ENCODE measurements at places on chromosomes 1 and 21. TPM values are rescaled to one million over a fixed set of nuclear protein-coding genes. Genes with fewer than 3 reads are reported as not detected.

DNA sequence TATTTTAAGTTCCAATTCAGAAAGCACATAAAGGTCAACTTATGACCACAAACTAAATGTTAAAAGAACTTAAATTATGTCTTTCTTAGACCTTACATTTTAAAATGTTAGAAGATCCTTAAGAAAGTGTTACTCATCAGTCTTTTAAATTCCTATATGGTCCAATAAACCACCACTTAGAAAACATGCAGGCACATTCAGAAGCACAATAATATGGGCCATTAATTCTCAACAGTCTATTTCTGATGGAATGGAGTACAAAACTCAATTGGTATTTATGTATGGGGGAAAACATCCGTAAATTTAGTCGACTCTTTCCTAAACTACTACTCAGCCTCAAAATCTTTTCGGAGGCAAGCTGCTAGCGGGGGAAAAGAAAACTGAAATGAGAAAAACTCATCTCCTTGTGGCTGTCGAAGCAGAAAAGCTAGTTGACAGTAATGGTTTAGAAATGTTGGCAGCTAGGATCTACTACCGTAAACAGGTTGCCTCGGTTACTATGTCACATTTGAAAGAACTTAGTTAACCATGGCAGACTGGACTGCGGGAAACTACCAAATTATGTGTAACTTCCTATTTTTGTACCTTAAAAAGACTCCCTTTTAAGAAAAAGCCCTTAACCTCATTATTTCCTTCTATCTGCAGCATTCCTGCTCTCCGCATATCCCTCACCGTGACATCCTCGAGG, 1.0 kb downstream of the TRMT1L start:
- no peak for DNase-seq

- no peak for DNase-seq
Observed at GRCh38 chr1:42913426-42914091, 45.1 kb downstream of the SLC2A1 start.

DNA sequence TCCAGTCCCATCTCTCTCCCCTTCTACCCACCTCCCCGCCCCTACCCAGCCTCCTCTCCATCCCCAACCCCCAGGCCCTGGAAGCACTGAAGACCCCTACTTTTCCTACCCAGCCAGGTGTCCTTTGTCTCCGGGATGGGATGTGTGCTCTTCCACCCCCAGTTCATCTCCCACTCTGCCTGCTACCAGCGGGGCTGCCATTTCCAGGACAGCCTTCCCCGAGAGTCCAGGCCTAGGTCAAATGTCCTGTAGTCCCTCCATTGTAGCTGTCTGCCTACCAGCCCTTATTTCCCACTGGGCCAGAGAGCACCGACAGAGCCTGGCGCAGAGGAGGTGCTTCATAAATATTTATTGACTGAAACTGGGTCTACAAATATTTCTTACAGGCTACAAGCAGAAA, 72.0 kb upstream of the TLR5 start:
- peak; percentile 64 for DNase-seq

- DNase-seq = no peak
Observed at GRCh38 chr1:19739628-19740027, 60.1 kb downstream of the TMCO4 start.

DNA sequence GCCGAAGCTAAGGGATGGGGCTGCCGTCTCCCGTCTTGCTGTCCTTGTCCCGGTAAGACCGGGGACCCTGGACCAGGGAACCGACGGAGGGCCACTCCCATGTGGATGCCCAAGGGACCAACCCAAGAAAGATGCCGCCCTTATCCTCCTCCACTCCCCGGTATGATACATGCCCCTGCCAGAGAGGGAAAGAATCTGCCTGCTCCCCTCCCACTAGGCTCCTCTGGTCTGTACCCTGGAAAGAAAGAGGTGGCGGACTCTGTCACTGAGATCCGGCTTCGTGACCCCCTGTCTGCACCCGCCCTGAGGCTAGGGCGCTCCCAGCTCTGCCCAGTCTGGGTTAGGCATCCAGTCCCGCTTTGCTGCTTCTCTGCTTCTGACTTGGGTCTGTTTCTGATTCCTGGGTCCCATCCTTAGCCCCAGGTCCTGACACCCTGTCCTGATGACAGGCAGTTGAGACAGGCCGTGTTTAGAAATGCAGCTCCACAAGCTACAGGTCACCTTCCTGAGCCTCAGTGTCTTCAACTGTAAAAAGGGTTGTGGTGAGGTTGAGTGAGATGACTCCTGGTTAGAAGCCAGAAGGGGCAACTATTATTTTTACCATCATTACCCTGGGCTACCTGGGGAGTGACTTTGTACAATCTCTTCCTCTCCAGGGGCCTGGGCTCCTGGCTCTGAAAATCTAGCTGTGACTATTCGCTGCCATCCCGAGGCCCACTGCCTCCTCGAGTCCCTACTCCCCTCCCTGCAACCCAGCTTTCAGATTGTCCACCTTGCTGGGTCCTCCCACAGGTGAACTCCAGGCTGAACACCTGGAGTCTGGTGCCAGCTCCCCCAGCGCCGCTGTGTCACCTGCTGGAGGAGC, 3.7 kb downstream of the MATN1 start:
- DNase-seq = no peak

Gene CYYR1
- 12.3 TPM for total RNA-seq

DNA sequence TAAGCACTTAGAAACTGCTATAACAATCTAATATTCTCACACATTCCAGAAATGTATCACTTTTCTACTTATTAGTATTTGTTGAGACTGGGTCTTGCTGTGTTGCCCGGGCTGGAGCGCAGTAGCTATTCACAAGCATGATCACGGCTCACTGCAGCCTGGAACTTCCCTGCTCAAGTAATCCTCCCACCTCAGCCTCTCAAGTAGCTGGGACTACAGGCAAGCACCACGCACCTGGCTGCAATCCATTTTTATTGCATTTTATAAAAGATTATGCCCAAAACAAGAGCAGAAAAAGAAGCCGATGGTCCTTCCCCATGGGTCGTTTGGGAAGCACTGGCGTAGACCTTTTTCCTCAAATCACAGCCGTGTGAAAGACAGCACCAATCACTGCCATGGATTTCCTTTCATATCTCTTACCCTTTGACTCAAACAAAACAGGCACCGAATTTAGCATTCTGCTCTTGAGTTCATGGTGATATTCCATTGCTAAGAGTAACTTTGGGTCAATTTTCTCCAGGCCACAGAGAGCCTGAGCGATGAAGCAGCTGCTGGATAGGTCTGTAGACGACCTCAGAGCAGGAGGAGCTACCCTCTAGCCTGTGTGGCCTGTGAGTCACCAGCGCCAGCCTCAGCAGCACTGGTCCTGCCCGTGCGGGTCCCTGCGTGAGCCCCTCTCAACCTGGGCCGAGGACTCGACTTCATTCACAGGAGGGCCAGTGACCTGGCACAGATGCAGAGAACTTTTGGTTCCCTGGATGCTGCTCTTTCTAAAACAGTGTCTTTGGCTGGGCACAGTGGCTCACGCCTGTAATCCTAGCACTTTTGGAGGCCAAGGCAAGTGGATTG, 80.8 kb downstream of the PIK3CD start:
- no peak for DNase-seq

DNA sequence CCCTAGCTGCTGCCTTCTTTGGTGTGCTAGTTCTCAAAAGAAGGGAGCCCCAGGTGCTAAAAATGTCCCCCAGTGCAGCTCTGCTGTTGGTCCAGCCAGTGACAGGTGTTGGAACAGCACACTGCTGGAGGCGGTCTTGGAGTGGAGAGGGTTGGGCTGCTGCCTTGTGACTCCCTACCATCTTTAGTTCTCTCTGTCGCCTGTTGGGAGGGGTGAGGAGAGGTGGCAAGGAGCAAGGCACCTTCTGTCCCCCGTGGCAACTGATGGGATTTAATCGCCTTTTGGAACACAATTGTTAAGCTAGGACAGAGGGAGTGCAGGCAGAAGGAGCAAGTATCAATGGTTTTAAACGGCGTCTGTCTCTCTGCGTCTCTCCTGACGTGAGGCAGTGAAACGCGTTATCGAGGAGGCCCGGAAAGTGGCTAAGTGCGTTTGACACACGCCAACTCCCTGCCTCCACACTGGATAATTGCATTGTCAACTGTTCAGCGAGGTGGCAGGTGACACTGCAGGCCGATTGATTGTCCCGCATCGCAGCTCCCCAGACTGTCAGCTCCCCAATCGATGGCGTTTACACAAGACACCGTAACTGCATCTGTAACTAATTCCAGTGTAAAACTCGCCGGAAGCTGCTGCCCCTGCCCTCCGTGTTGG, 34.0 kb downstream of the TMEM53 start:
- DNase-seq = no peak

- no peak for DNase-seq
Observed at GRCh38 chr1:157115851-157116736, 16.5 kb upstream of the ETV3L start.

- no peak for DNase-seq
Observed at GRCh38 chr21:32134441-32135130, 144.3 kb downstream of the MIS18A start.

Gene PLPP3
- 236 TPM for total RNA-seq

- no peak for DNase-seq
Observed at GRCh38 chr1:21926814-21927532, 10.1 kb downstream of the HSPG2 start.

DNA sequence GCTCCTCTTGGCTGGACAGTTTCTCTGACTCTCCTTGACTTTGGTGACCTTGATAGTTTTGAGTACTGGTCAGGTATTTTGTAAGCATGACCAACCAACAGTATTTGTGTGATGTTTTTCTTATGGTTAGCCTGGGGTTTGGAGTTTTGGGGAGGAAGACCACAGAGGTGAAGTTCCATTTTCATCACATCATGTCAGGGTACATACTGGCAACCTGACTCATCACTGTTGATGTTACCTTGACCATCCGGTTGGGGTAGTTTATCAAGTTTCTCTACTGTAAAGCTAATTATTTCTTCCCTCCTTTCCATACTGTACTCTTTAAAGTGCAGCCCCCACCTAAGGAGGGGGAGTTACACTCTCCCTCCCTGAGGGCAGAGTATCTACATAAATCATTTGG, 13.4 kb downstream of the OSCP1 start:
- DNase-seq = no peak

DNA sequence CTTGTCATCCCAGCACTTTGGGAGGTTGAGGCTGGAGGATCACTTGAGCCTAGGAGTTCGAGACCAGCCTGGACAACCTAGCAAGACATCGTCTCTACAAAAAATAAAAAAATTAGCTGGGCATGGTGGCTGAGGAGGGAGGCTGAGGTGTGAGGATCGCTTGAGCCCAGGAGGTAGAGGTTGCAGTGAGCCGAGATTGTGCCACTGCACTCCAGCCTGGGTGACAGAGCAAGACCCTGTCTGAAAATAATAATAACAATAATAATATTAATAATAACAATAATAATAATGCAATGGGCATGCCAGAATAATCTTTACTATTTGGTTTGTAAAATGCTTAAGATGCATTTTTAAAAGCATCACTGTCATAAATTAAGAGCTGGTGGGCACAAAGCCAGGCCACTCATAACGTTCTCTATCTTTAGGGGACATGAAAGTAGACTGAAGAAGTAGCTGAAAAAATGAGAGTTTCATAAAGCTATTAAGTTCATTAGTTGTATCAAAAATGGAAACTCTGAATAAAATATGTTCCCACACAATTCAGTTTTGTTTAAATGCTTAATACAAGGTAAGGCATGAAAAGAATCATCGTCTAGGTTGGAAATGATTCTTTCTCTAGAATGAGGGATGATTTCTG, 51.6 kb upstream of the ITPKB start:
- no peak for DNase-seq

DNA sequence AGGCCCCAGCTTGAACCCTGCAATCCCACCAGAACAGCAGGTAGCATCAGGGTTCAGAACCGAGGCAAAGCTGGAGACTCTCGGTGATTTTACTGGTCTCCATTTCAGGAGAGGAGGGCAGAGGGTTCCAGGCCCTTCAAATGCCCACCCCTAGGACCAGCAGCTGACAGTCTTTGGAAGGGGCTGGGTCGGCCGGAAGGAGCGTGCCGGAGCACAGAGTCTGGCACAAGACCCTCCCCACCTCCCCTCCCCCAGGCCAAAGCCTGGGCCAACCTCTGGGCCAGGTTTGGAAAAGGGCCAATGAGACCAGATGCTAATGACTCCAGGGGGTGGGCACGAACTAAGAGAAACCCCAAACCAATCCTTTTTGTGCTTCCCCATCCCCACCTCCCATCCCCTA, 6.9 kb downstream of the FBXO2 start:
- no peak for DNase-seq

DNA sequence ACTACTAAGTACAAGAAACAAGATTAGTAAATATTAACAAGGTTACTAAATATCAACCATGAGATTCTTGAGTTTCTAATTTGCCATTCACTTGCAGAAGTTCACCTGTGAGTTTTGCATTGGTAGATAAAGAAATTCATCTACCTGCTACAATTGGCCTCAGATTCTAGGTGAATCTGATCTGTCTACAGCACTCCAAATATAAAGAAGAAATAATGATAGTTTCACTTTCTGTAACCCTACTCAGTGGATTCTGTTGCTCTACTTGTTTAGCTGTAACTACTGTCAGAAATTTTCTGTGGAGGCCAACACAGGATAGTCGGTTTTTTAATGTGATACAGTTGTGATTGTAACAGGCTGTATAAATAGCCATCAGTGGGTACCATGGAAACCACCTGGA, 118.6 kb downstream of the NR5A2 start:
- DNase-seq = no peak

- DNase-seq = no peak
Observed at GRCh38 chr21:42878678-42878992, 704 bp downstream of the WDR4 start.

Gene TMEM54
- 36.1 TPM for total RNA-seq

- DNase-seq = no peak
Observed at GRCh38 chr21:39180429-39181019, 2.7 kb downstream of the PSMG1 start.

DNA sequence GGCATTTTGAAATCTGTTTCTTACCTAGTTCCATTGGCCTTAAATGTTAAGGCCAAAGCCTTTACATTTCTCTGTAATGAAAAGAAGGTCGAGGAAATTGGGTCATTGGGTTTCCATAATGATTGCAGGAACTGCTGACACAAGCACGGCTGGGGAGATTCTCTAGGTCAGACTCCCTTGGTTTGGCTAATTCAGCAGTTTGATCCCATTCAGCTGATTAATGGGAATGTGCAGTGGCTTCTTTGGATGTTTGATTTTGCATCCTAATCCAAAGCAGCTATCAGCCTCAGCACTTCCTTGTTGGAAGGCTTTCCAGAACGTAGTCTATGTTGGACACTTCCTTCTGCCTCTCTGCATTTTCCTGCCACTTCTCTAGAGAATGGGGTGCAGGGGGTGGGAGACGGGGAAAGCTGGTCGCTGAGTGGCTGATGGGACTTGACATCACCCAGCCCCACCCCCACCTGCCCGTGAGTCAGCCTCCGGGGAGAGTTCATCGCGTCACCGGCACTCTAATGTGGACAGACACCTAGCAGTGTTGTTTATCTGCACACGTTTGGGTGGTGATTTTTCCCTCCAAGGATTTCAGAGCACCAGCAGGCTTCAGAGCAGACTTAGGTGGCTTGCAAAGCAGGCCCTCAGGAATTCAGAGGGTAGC, 5.4 kb downstream of the PSEN2 start:
- DNase-seq = peak; percentile 78

Data from vagina (tissue), 2 donors.